Inflammatory macrophage treated with lipopolysaccharide for 1 hour (primary cell): ENCODE measurements at places on chromosomes 1 and 21.

GRCh38 chr1:162256287-162256686, 120.4 kb downstream of the SPATA46 start:
- DNase-seq: peak; percentile 20

GRCh38 chr1:119613769-119614720, 34.0 kb downstream of the ZNF697 start:
- peak; percentile 71 for DNase-seq

DNA sequence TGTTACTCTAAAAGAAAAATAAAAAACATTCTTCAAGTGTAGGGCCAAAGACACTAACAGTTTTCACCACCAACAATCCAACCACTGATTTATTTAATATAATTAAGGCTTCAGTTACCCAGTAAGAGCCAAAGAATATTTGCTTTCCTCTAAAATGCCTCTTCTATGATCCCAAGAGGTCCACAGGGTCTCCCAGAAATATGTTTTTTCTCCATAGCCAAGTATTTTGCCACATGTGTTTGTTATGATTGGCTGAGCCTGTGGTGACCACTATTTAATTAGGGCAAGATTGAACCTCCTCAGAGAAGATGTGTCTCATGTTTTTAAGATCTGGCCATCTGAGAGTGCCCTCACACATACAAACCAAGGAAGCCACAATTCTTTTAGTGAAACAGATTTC, 135.9 kb downstream of the TPR start:
- no peak for DNase-seq

GRCh38 chr1:157101149-157101548, 1.5 kb upstream of the ETV3L start:
- DNase-seq: no peak

- no peak for DNase-seq
Observed at GRCh38 chr1:156895455-156895812, 1.9 kb downstream of the PEAR1 start.

DNA sequence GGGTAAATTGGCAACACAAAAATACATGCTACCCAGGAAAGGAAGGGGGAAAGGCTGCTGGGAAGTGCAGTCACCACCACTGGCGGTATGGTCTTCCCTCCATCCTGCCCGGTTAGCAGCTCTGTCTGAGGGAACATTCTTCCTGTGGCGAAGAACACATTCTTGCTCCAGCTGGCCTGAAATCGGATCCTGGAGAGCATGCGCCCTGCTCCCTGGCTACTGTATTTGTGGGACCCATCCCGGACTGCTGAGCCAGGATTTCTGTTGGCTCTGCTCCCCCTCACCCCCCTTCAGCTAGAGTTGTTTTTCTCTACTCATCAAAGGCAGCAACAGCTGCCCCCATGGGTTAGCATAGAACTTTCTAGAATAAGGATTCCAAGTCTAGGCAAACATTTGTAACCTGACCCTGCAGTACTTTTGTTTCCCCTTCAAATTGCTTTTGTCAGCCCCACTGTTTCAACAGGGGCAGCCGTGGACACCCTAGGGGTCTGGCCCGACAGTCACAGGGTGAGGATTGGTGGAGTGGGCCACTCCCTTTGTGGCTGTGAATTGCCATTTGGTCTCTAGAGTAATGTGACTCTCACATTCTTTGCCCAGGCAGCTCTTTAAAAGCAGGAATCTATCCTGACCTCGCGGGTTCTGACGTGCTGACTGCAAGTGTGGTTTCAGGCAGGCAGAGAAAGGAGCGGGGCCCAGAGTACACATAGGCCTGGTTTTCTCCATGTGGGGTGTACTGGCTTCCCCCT, 157.7 kb downstream of the TOMM20 start:
- DNase-seq: no peak

DNA sequence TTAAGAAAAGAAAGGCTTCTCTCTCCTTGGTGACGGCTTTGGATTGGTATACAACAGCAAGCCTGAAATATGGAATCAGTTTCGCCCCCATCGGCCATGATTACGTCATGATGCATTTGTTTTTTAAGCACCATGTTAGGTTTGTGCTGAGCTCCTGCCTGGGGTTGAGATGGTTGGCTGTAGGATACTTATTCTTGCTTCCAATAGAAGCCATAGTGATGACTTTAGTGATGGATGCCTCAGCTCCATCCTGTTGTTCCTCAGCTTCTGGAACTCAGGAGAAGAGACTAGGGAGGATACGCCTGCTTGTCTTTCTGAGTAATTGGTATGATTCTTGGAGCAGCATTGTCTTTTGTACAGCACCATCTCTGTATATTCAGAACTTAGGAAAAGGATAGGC, 14.7 kb downstream of the XCL1 start:
- no peak for DNase-seq

GRCh38 chr1:239209591-239209990, 176.8 kb upstream of the CHRM3 start:
- DNase-seq: no peak
